Globus pallidus (tissue), 1 donor: ENCODE measurements at places on chromosomes 3 and 15.

DNA sequence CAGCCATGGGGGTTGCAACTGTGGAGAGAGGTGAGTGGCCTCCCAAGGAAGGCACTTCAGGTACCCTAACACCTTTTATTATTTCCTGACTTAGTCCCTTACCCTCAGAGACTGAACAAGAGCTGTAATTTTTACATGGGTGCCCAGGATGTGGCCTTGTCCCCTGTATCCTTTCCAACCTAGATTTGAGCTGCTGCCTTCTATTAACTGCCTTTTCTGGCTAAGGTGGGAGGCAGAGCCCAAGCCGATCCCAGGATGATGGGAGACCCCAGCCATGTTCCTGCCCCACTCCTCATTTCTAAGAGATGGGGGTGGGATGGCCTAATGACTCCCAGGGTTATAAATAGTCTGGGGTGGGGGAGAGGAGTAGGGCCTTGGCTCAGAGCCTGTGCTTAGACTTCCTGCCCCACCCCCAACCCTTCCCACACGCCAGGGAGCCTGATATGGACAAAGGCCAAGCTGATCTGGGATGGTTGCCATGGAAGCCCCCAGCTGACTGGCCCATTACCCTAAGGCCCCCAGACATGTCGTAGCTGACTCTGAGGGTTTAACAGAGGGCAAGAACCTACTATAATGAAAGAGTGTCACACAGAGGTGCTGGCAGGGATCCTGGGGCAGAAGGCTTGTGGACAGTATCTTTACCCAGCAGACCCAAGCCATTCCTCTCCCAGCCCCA lies 1.9 kb downstream of the KLHDC8B start:
- no peak for DNase-seq

- DNase-seq, result no peak
Measured at GRCh38 chr3:41845826-41846225, 116.1 kb downstream of the ULK4 start.

GRCh38 chr3:176522436-176522835 lies 674.8 kb downstream of the TBL1XR1 start:
- no peak for DNase-seq

DNA sequence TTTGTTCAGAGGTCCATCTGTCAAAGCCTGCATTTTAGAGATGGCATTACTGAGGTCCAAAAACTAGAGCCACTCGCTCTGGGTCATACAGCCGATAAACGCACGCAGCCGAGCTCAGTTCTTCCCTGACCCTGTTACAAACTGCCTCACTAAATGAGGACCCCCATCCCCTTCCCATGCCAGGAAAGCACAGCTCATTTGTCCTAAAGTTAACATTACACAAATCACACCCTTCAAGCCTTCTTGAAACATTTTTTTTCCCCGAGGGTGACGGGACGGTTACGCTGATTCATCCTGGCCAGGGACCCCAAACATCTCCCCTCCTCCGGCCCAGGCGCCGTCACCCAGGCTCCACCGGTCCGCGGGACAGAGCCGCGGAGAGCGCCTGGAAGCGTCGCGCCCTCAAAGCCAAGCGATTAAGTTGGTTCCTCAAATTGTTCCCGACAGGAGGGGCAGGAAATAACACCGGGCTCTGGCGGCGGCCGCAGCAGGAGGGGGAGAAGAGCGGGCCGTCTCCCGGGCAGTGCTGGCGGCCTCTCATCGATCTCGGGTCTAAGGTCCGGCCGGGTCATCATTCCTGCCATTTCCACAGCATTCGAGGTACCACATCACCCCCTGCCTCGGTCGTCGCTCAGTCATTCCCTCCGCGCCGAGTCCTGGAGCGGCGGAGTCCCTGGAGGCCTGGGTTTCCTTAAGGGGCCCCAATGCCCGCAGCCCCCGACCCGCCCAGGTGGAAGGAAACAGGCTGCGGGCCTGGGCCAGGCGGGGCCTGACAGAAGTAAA lies 619 bp upstream of the CMTM8 start:
- DNase-seq, result no peak

GRCh38 chr15:90879730-90880366 lies 4.5 kb upstream of the FES start:
- DNase-seq, result no peak

DNA sequence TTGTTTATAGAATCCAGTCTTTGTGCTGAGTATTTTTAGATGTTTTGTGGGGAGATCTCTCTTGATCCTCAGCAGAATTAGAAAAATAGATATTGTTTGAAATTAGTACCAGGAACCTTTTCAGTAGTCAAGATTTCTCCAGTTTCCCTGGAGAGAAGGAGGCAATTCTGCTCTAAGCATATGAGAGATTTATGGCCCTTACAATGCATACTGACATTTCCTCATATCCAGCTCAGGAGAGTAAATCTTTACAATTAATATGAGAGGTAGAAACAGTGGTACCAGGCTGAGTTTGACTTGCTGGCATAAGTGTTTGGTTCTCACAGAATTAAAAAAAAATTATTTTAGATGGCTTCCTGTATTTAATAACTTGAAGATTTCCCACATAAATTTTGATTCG lies 239.1 kb upstream of the SGO1 start:
- no peak for DNase-seq

DNA sequence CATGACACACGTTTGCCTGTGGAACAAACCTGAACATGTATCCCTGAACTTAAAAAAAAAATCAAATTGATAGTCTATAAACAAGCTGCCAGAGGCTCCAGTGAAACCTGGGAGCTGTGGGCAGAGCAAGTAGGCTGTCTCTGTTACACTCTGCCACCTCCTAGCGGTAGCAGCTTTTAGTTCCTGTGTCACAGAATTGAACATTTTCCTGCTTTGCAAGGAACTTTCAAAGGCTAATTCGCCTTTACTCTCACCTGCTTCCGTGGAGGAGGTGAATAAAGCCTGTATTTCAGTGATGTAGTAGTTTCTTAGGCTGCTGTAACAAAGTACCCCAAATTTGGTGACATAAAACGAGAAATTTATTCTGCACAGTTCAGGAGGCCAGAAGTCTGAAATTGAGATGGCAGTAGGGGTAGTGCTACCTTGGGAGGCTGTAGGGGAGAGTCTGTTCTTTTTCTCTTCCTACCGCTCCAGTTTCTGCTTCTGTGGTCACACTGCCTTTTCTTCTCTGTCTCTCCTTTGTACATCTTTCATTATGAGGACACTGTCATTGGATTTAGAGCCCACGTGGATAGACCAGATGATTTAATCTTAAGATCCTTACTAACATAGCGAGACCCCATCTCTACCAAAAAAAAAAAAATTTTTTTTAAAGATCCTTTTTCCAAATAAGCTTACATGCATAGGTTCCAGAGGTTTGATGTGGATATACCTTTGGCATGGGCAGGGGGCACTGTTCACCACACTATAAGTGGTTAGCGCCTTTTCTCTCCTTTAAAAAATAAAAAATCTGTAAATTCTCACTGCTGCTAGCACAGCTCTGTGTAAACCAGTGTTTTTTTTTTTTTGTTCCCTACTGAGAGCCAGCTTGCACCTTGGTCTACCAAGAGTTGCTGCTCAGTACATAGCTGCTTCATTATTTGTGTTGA lies 25.3 kb downstream of the FBXO22 start:
- DNase-seq, result no peak

- peak; percentile 37 for DNase-seq
Measured at GRCh38 chr3:105722943-105723556, 145.8 kb downstream of the CBLB start.
